ENCODE measurements at places on chromosomes 5 and 9. TPM values are rescaled to one million over a fixed set of nuclear protein-coding genes. Genes with fewer than 3 reads are reported as not detected.

The IL12B gene
- not detected for total RNA-seq

The SEMA6A gene
- total RNA-seq, result 180 TPM

The ENTPD2 gene
- 55.6 TPM for total RNA-seq

The DOCK8 gene
- 8.3 TPM for total RNA-seq

The ADCY2 gene
- total RNA-seq, result 1.5 TPM

The TIMD4 gene
- total RNA-seq, result not detected

The FGD3 gene
- 1.1 TPM for total RNA-seq

DNA sequence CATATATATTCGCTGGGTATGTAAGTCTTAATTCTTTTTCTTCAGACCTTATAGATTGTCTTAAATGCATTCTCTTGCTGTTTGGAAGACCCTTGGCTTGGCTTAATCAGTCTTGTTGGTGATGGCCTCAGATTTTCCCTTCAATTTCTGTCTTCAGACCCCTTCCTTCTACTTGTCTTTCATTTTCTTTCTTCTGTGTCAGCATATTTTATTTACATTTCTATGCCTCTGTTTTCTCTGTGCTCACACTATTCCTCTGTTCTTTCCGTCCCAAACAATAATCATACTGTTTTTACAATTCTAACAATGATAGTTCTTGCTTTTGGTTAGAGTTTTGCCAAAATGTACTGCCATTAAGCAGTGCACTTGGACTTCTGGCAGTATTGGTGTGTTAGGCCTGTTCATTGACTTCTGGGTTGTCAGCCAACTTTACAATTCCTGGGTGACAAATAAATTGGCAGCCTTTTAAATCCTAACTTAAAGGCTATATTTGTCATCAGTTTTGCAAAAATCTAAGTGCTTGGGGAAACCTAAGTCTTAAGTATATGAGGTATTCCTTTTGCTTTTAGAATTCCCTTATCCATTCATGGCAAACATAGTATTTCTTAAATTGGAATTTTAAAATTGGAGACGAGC is 8.0 kb downstream of the SRFBP1 start:
- DNase-seq, result no peak
- H3K27me3 ChIP-seq, result peaks cover 1% of the 10 kb centered on the region
- H3K27ac ChIP-seq, result peak overlapping the region; percentile 44
- H3K36me3 ChIP-seq, result peaks cover 4% of the 10 kb centered on the region

- H3K4me1 ChIP-seq, result peaks cover 2% of the 10 kb centered on the region
- no peaks in the 10 kb centered on the region for H3K27me3 ChIP-seq
- no peak overlapping the region for H3K4me3 ChIP-seq
- H3K27ac ChIP-seq, result no peak overlapping the region
- no peaks in the 10 kb centered on the region for H3K36me3 ChIP-seq
Observed at GRCh38 chr9:3433754-3434153, 92.0 kb downstream of the RFX3 start.

DNA sequence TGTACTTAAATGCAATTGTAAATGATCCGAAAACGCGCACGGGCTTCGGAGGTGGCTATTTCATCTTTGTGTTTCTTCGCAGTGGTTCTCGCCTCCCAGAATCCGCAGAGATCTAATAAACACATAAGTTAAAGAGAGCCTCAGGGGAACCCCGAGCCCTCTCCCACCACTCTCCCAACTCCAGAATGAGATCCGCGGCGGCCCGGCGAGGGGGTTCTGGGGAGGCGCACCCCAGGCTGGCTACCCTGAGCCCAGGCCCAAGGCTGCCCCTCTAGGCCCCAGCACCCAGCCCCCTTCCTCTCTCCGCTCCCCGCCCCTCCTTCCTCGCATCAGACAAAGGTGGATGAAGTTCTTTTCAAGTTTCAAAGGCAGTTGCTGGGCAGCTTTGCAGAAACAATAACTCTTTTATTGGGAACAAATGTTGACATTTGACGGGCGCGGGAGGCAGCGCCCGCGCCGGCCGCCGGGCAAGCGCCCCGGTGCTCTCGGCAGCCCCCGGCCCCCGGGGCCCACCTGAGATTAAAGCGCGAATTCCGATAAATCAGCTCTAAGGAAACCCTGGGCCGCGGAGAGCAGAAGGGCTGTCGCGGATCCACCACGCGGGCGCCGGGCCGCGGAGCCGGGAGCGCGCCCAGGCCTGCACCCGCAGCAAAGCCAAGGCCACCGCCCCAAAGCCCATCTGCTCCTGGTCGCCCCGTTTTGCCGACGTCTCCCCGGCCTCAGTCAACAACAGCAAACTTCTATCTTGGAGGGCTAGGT is 8.4 kb downstream of the IRX2 start:
- no peaks in the 10 kb centered on the region for H3K36me3 ChIP-seq
- no peak for DNase-seq
- peaks cover 4% of the 10 kb centered on the region for H3K27me3 ChIP-seq
- no peaks in the 10 kb centered on the region for H3K4me1 ChIP-seq
- no peak overlapping the region for H3K4me3 ChIP-seq
- H3K27ac ChIP-seq, result no peak overlapping the region

DNA sequence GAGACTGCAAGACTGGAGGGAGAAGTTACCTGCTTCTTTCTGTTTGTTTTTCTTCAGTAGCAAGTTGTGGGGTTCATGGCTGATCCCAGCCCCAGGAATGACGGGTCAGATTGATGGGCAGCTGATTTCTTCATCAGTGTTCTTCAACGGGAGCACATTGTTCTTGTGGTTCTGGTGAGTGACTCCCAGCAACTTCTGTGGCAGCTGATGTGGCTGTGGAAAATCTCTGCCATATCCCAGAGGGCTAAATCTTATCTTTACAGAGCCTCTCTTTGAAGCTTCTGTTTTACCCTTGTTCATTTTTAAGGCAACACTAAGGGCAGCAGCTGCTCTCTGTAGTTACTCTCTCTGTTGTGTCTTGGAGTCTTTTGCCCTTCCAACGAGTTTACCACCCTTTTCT is 710.3 kb downstream of the PRELID2 start:
- no peaks in the 10 kb centered on the region for H3K27me3 ChIP-seq
- no peaks in the 10 kb centered on the region for H3K36me3 ChIP-seq
- no peaks in the 10 kb centered on the region for H3K4me1 ChIP-seq
- no peak overlapping the region for H3K27ac ChIP-seq

DNA sequence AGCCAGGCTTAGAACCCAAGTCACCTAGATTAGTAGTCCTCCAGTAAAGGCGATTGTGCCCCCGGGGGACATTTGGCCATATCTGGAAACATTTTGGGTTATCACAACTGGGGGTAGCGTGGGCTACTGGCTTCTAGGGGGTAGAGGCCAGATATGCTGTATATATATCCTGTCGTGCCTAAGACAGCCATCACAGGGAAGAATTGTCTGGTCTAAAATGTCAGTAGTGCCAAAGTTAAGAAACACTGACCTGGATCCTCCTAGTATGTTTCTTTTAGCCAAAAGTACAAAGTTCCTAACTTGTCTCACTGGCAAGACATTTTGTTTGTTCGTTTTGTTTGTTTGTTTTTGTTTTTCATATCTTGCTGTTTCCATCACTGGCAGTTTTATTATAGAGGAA is 13.8 kb downstream of the RABEPK start:
- no peak overlapping the region for H3K27ac ChIP-seq
- peaks cover 2% of the 10 kb centered on the region for H3K27me3 ChIP-seq
- H3K4me1 ChIP-seq, result no peaks in the 10 kb centered on the region
- no peak overlapping the region for H3K4me3 ChIP-seq
- no peak for DNase-seq
- H3K36me3 ChIP-seq, result peaks cover 4% of the 10 kb centered on the region

DNA sequence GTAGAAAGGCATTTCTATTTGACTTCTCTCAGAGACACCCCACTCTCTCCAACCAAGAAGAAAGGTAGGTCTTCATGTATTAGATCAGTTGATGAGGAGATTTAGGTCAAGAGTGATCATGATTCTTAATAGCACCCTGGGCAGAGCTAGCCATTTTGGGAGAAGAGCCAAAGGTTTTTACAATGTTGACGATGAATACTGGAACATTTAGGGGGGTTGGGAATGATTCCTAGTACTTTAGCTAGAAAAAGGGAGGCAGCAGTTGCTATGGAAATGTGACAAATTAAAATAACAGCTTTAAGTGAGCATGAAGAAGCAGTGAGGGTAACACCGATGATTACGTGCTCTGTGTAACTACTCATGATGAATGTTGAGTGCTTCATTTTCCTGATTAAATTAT is 9.5 kb upstream of the RPS23 start:
- no peak for DNase-seq
- H3K36me3 ChIP-seq, result no peaks in the 10 kb centered on the region
- H3K27me3 ChIP-seq, result no peaks in the 10 kb centered on the region
- H3K4me1 ChIP-seq, result peaks cover 2% of the 10 kb centered on the region
- H3K27ac ChIP-seq, result no peak overlapping the region

DNA sequence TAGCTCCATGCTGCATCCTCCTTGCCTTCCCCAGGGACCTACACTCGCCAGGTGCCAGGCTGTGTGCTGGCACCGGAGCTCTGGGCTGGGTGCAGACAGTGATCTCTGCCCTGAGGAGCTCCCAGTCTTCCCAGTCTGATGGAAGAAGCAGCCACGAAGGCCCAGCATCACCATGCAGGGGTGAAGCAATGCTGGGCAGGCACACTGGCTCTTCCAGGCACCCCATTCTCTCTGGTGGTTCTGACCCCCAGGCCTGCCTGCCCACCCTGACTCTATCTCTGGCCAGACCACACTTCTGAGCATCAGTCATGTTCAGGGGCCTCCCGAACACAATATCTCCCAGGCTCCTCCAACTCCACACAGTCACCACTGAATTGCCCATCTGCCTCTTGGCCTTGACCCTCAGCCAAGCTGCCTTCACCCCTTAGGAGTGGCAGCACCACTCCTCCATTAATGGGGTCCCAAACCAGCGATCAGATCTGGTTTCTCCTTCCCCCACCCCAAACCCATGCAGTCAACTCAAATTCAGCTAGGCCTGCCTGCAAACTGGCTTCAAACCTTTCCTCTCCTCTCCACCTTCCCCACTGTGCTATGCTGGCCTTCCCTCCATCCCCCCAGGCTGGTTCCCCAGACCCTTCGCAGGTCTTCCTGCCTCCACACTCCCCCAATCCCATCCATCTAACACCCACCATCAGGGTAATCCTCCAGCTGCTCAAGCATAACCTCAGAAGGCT is 102.7 kb upstream of the MVB12B start:
- H3K27me3 ChIP-seq, result peaks cover 9% of the 10 kb centered on the region
- no peak for DNase-seq
- no peaks in the 10 kb centered on the region for H3K36me3 ChIP-seq
- H3K27ac ChIP-seq, result no peak overlapping the region
- no peak overlapping the region for H3K4me3 ChIP-seq

- peaks cover 1% of the 10 kb centered on the region for H3K27me3 ChIP-seq
- H3K4me1 ChIP-seq, result no peaks in the 10 kb centered on the region
- H3K27ac ChIP-seq, result no peak overlapping the region
Observed at GRCh38 chr5:133365738-133366137, 246.6 kb downstream of the FSTL4 start.

- no peak overlapping the region for H3K27ac ChIP-seq
- DNase-seq, result no peak
- H3K27me3 ChIP-seq, result peaks cover 3% of the 10 kb centered on the region
- H3K4me1 ChIP-seq, result no peaks in the 10 kb centered on the region
Observed at GRCh38 chr5:2598503-2598902, 153.0 kb downstream of the IRX2 start.

GRCh38 chr9:37676411-37676830 is 25.7 kb downstream of the FRMPD1 start:
- no peak for DNase-seq
- no peak overlapping the region for H3K27ac ChIP-seq
- no peaks in the 10 kb centered on the region for H3K4me1 ChIP-seq
- H3K4me3 ChIP-seq, result no peak overlapping the region
- no peaks in the 10 kb centered on the region for H3K36me3 ChIP-seq
- H3K27me3 ChIP-seq, result peaks cover 2% of the 10 kb centered on the region

DNA sequence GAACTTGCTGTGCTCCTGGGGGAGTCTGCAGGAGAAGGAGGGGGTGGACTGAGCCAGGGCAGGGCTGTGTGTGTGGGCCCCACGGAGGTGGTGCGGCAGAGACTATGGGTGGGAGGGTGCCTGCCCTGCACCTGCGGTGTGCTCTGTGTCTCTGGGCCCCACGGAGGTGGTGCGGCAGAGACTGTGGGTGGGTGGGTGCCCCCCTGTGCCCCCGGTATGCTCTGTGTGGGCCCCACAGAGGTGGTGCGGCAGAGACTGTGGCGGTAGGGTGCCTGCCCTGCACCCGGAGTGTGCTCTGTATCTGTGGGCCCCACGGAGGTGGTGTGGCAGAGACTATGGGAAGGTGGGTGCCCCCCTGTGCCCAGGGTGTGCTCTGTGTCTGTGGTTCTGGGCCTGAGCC is 103.7 kb downstream of the EHMT1 start:
- H3K27ac ChIP-seq, result peak overlapping the region; percentile 79
- no peak for DNase-seq
- H3K36me3 ChIP-seq, result peaks cover 52% of the 10 kb centered on the region
- peaks cover 18% of the 10 kb centered on the region for H3K4me1 ChIP-seq
- no peak overlapping the region for H3K4me3 ChIP-seq

DNA sequence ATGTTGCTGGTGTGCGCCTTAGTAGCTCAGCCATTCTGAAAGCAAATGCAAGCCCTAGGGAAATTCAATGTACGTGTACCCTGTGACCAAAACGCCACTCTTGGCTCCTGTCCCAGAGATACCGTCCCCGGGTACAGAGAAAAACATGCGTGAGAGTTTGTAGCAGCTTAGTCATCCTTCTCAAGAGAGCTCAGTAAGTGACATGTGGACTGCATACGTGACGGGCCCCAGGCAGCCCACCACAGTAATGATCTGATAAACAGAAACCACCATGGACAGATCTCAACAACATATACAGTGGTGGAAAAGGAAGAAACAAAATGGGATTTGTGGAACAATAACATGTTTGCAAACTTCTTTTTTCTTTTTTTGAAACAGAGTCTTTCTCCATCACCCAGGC is 45.1 kb downstream of the S1PR3 start:
- no peaks in the 10 kb centered on the region for H3K27me3 ChIP-seq
- H3K4me3 ChIP-seq, result no peak overlapping the region
- H3K27ac ChIP-seq, result no peak overlapping the region

Data from endothelial cell (in vitro differentiated cells).